ENCODE measurements at places on chromosomes 16 and 17.

- peak; percentile 87 for DNase-seq
Measured at GRCh38 chr17:3659541-3660111, 8.8 kb downstream of the TAX1BP3 start.

GRCh38 chr16:57609541-57610401, 18.7 kb upstream of the ADGRG1 start:
- DNase-seq: peak; percentile 54

GRCh38 chr17:64418506-64419339, 28.1 kb upstream of the PECAM1 start:
- DNase-seq: peak; percentile 88

GRCh38 chr17:319266-319665, 33.3 kb downstream of the RPH3AL start:
- DNase-seq: no peak

DNA sequence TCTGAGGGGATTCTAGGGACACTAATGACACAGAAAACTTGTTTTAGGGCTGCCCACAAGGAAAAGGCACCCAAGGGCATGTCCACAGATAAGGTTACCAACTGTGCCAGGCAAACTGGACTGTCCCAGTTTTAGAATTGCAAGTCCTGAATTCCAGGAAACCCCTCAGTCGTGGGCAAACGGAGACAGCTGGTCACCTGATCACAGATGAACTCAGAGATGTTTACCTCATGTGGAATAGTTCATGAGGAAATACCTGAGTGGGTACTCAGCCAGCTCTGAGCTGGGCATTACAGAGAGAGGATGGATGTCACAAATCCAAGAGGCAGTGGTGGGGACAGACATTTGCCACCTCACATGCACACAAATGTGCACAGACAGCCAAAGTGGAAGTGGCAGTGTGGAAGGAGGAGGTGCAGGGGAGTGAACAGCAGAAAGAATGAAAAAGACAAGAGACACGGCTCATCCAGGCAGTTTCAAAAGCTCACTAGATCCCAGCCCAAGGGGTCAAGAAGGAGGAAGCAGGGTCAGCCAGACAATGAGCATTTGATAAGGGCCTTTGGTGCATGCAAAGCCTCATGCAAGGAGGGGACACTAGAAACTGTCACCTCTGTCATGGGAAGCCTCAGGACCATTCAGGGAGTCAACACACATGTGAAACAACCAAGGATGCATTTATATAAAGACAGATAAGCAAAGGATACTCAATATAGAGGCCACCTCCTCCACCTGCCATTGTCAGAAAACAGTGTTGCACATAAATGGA, 24.8 kb downstream of the TTLL6 start:
- no peak for DNase-seq

DNA sequence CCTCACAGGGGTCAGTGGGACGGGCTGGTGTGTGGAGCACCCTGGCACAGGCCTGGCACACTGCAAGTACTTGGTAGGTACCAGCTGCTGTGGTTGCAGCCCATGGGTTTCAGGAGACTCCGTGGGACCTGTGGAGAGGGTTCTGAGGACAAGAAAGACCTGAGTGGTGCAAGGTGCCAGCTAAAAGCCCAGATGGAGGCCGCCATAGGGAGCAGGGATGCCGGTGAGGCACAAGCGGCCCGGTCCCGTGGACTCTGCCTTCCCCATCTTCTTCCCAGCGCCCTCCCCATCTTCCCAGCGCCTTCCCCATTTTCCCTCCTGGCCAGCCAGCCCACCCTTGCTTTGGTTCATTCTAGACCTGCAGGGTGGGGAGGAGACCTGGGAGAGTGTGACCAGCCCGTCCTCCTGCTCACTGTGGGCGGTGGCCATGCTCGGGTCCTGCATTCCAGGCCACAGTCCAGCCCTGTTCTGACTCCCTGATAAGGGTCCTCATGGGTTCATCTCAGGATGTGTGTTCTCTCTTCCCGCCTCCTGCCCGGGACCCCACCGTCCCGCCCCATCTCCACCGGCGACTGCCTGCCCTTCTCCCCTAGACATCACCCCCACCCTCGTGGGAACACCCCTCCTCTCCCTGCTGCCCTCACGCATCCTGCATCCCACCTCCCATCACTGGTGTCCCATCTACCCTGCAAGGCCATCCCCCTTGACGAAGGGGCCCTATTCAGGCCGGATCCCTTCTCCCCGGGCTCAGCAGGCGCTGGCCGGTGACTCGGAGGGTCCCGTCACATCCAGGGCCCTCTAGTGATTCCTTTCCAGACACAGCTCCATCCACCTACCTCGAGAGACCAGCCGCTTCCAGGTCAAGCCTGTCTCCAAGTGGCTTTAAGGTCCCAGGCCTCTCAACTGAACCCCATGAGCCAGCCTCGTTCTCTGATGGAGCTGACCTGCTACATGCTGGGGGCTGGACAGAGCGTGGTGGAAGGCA, 3.4 kb downstream of the ZNF469 start:
- DNase-seq: no peak

DNA sequence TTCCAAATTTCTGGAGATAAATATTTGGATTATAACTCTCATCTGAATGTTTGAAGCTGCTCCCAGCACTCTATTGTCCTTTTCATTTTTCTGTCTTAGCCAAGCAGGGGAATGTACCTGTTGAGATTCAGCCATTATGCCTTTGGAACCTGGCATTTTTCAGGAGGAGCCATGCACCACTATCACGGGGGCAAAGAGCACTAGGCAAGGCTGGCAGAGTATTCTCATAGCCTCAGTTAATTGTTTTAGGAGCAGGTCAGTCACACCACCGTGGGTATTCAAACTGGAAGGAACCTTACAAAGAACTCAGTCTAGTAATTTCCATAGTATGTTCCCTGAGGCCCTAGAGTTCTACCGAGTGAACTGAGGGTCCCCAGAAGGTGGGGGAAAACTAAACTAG, 348.9 kb downstream of the TMEM114 start:
- DNase-seq: no peak

GRCh38 chr16:3062553-3062952, 2.9 kb upstream of the IL32 start:
- DNase-seq: no peak

Measured in fibroblast of pulmonary artery (primary cell).